NCI-H2029 (cell line): ENCODE measurements at places on chromosomes 2 and 18.

DNA sequence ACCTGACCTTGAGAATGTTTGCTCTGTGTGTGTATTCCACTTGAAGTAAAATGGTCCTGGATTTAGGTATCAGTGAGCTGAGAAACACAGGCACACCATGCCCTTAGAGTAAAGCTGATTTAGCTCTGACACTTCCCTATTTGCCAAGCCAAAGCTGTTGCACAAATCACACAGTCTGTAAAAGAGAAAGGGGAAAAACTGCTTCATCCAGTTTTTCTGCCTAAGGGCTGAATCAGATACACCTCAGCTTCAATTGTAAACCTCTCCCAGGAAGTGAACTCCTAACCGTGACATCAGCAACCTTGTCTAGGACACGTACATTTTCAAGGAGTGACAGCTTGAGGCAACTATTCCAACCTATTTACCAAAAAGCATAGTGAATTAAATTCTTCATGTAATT lies 150.4 kb downstream of the NR4A2 start:
- DNase-seq = peak; percentile 95

GRCh38 chr2:19785447-19785846 lies 116.3 kb downstream of the TTC32 start:
- no peak for DNase-seq

DNA sequence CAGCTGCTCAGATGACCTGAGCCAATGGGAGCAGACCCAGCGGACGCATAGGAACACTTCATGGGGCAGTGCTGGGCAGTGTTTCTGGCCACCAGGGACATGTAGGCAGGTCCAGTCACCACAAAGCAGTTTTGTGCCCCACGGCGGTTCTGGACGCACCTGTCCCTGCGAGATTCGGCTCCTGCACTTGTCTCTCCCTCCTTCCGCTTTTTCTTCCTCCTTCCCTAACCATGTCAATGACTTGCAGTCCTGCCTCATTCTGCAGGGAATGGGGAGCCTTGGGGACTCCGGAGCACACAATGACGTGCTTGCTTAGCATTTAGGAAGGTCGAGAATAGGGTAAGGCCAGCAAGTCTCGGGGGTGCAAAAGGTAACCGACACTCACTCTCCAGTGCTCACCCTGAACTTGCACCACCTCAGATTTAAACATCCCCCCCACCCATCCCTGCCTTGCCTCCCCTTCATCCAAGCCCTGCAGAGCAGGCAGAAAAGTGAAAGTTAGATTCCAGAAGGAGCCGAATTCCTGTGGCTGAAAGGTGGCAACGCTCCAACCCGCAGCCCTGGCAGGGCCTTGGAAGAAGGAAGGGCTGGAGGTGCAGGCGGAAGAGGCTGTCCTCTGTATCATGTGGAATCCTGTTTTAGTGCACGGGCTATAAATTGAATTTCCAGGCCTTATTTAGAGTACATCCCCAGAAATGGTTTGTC lies 40.5 kb upstream of the ATG16L1 start:
- DNase-seq = peak; percentile 58

DNA sequence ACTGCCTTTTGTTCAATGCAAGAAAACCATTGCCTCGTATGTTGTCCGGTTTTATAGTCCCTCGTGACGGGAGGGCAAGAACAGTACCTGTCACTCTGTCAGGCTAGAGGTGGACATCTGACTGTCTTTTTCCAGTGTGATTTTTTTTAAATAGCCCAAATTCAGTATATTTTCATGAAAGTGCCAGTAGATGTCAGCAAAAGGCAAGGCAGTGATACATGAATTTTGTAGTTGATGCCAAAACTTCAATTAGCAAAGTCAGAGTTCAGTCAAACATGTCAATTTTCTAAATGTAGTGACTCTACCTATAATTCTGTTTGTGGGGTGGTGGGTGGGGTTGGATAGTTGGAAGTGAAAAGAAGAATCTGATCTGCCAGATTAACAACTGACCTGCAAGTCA lies 296.0 kb upstream of the MC4R start:
- no peak for DNase-seq

GRCh38 chr2:218125095-218125494 lies 733 bp upstream of the CXCR2 start:
- DNase-seq = no peak
